ENCODE measurements at places on chromosomes 1 and 21. TPM values are rescaled to one million over a fixed set of nuclear protein-coding genes. Genes with fewer than 3 reads are reported as not detected.

The USP16 gene
- total RNA-seq: 59.0 TPM

The GJA5 gene
- total RNA-seq: not detected

The PLD5 gene
- not detected for total RNA-seq

GRCh38 chr1:39727932-39728317, 10.8 kb upstream of the PPIE start:
- DNase-seq: no peak
- H3K27ac ChIP-seq: no peak overlapping the region
- H3K4me3 ChIP-seq: no peak overlapping the region
- H3K4me1 ChIP-seq: peaks cover 4% of the 10 kb centered on the region
- no peaks in the 10 kb centered on the region for H3K36me3 ChIP-seq

DNA sequence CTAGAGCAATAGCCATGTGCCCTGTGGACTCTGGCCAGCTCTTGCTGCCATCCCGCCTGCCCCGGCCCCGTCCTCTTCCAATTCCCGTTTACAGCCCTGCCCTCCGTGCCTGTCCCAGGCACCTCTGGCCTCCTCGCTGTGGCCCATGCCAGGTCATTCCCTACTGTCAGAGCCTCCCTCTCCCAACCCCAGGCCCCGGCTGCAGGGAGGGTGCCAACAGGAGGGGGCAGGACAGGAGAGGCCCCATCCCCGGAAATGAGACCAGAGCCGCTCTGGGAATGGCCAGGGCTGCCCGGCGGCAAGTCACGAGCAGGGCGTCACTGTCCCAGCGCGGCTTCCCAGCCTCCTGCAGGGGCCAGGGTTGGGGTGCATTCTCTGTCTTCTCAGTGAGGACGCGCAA, 23.5 kb upstream of the TSPEAR start:
- DNase-seq: no peak
- H3K36me3 ChIP-seq: peaks cover 3% of the 10 kb centered on the region
- no peaks in the 10 kb centered on the region for H3K4me1 ChIP-seq
- no peaks in the 10 kb centered on the region for H3K27me3 ChIP-seq
- H3K27ac ChIP-seq: no peak overlapping the region

- peaks cover 2% of the 10 kb centered on the region for H3K4me1 ChIP-seq
- H3K27ac ChIP-seq: no peak overlapping the region
- peaks cover 29% of the 10 kb centered on the region for H3K36me3 ChIP-seq
- H3K4me3 ChIP-seq: no peak overlapping the region
- H3K27me3 ChIP-seq: no peaks in the 10 kb centered on the region
Observed at GRCh38 chr1:119132179-119132578, 8.3 kb downstream of the WARS2 start.

- peaks cover 25% of the 10 kb centered on the region for H3K27me3 ChIP-seq
- DNase-seq: no peak
- H3K27ac ChIP-seq: no peak overlapping the region
Observed at GRCh38 chr1:66757722-66758240, 5.5 kb downstream of the DYNLT5 start.

DNA sequence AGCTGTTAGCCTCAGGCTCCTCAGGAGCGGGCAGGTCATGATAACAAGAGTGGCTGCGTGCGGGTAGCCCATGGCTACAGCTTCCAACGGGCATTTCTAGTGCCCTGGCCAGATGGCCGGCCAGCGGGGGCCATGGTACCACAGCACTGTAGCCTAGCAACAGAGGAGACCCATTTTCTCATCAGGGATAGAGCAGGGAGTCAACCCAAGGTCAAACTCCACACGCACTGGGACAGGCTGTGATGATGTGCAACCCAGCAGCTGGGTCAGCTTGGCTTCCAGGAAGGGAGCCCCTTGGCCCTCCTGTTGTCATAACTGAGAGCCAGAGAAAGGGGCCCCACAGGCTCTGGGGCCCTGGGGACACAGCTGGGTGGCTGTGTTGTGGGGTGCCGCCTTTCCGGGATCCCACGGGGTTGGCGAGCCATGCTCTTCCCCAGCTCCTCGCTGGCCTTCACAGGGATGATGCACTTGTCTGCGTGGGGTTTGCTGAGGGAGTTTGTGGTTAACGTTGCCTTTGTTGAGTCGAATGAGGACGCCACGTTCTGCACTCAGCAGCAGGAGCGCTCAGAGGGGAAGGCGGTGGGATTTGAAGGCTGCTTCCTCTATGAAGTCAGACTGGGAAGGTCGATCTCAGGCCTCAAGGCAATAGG, 46.3 kb downstream of the COL18A1 start:
- H3K36me3 ChIP-seq: no peaks in the 10 kb centered on the region
- no peak for DNase-seq
- no peak overlapping the region for H3K4me3 ChIP-seq
- H3K4me1 ChIP-seq: no peaks in the 10 kb centered on the region
- H3K27ac ChIP-seq: no peak overlapping the region

- H3K4me1 ChIP-seq: peaks cover 37% of the 10 kb centered on the region
- DNase-seq: no peak
- peak overlapping the region; percentile 98 for H3K27ac ChIP-seq
- H3K27me3 ChIP-seq: no peaks in the 10 kb centered on the region
- peak overlapping the region; percentile 80 for H3K4me3 ChIP-seq
Observed at GRCh38 chr1:2301607-2302291, 73.6 kb downstream of the SKI start.

GRCh38 chr1:56056438-56057287, 522.7 kb downstream of the PLPP3 start:
- no peaks in the 10 kb centered on the region for H3K27me3 ChIP-seq
- no peaks in the 10 kb centered on the region for H3K4me1 ChIP-seq
- no peak overlapping the region for H3K27ac ChIP-seq
- no peak overlapping the region for H3K4me3 ChIP-seq
- H3K36me3 ChIP-seq: no peaks in the 10 kb centered on the region

DNA sequence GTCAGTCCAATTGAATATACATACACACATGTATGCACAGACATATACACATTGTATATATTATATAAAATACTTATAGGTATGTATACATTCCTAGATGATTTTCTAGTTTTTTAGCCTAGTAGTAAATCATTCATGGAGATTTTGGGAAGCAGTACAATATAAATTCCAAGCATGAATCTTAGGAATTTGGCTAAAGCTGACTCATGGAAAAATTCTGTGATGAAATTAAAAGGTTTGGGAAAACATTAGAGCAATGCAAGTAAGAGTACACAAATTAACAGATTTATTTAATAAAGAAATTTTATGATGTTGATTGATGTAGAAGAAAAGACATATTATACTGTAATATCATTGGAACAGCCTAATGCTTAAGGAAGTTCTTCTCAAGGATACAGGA, 43.7 kb upstream of the PTGFR start:
- H3K36me3 ChIP-seq: no peaks in the 10 kb centered on the region
- no peak for DNase-seq
- no peaks in the 10 kb centered on the region for H3K27me3 ChIP-seq
- H3K4me1 ChIP-seq: no peaks in the 10 kb centered on the region

- no peaks in the 10 kb centered on the region for H3K36me3 ChIP-seq
- no peak for DNase-seq
- H3K4me3 ChIP-seq: no peak overlapping the region
- H3K27me3 ChIP-seq: no peaks in the 10 kb centered on the region
- no peaks in the 10 kb centered on the region for H3K4me1 ChIP-seq
Observed at GRCh38 chr1:214857716-214858115, 224.8 kb upstream of the KCNK2 start.

- H3K36me3 ChIP-seq: no peaks in the 10 kb centered on the region
- H3K27ac ChIP-seq: no peak overlapping the region
- no peak overlapping the region for H3K4me3 ChIP-seq
- H3K4me1 ChIP-seq: no peaks in the 10 kb centered on the region
Observed at GRCh38 chr1:162702628-162703027, 70.4 kb downstream of the DDR2 start.
